Activated CD8-positive, alpha-beta T cell treated with anti-CD3 and anti-CD28 coated beads, Interleukin-2, amount 10 ng/mL, durations not matched to agents 7 days and 5 days (primary cell): ENCODE measurements at places on chromosomes 7 and 10. TPM values are rescaled to one million over a fixed set of nuclear protein-coding genes. Genes with fewer than 3 reads are reported as not detected.
A peak's percentile ranks its signal among the peaks of the same experiment; 100 is the strongest.

Gene TRIM73
- 8.2 TPM for total RNA-seq

DNA sequence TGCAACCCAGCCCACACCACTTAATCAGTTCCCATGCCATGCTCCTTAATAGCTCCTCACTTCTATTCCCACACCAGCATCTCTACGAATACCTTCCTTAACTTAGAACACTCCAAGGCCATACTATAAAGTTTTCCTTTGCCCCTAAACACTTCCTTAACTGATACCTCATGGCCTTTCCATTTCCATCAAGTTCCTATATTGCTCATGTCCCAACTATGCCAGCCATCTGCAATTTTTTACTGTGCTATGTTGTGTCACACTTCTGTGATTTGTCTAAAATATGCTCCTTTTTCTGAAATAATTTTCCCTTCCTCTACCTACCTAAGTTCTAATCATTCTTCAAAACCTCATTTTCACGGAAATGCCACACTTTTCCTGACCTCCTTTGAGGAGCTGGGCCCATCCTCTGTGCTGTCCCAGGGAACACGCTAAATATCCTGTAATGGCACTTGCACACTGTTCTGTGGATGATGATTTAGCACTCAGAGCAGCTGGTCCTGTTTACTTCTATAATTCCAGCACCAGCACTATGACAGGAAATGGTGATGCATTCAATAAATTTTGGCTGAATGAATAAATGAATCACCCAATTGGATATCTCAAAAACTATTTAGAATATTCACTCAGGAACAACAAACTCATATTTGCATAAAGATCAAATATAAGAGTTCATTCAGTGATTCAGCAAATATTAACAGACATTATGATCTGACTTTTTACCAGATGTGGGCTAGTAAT lies 266.5 kb upstream of the HGF start:
- no peaks in the 10 kb centered on the region for H3K27me3 ChIP-seq
- H3K27ac ChIP-seq = no peak overlapping the region
- no peak for DNase-seq
- H3K4me3 ChIP-seq = no peak overlapping the region
- H3K36me3 ChIP-seq = no peaks in the 10 kb centered on the region

Gene SLC16A12
- total RNA-seq = not detected

DNA sequence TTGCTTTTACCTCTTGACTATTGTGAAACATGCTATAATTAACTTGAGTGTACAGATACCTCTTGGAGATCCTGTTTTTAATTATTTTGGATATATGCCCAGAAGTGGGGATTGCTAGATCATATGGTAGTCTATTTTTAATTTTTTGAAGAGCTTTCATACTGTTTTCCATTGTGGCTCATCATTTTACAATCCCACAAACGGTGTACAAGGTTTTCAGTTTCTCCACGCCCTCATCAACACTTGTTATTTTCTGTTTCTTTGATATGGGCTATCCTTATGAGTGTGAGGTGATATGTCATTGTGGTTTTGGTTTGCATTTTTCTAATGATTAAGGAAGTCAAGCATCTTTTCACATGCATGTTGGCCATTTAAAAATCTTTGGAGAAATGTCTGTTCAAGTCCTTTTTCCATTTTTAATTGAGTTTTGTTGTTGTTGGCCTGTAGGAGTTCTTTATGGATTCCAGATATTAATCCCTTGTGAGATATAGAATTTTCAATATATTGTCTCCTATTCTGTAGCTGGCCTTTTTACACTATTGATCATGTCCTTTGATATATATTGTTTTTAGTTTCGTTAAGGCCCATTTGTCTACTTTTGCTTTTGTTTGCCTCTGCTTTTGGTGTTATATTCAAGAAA lies 7.5 kb downstream of the AGK start:
- peak overlapping the region; percentile 51 for H3K4me3 ChIP-seq
- DNase-seq = peak; percentile 42
- peaks cover 84% of the 10 kb centered on the region for H3K36me3 ChIP-seq
- H3K27me3 ChIP-seq = no peaks in the 10 kb centered on the region
- peaks cover 48% of the 10 kb centered on the region for H3K4me1 ChIP-seq
- H3K27ac ChIP-seq = peak overlapping the region; percentile 82

Gene OR2A5
- not detected for total RNA-seq

Gene IDI2
- total RNA-seq = not detected
